ENCODE measurements at places on chromosomes 13 and 19. TPM values are rescaled to one million over a fixed set of nuclear protein-coding genes. Genes with fewer than 3 reads are reported as not detected.

GRCh38 chr19:54029930-54030490 is 33.7 kb downstream of the VSTM1 start:
- DNase-seq: peak; percentile 43

- peak; percentile 56 for DNase-seq
Observed at GRCh38 chr19:30679789-30680188, 307.6 kb downstream of the ZNF536 start.

DNA sequence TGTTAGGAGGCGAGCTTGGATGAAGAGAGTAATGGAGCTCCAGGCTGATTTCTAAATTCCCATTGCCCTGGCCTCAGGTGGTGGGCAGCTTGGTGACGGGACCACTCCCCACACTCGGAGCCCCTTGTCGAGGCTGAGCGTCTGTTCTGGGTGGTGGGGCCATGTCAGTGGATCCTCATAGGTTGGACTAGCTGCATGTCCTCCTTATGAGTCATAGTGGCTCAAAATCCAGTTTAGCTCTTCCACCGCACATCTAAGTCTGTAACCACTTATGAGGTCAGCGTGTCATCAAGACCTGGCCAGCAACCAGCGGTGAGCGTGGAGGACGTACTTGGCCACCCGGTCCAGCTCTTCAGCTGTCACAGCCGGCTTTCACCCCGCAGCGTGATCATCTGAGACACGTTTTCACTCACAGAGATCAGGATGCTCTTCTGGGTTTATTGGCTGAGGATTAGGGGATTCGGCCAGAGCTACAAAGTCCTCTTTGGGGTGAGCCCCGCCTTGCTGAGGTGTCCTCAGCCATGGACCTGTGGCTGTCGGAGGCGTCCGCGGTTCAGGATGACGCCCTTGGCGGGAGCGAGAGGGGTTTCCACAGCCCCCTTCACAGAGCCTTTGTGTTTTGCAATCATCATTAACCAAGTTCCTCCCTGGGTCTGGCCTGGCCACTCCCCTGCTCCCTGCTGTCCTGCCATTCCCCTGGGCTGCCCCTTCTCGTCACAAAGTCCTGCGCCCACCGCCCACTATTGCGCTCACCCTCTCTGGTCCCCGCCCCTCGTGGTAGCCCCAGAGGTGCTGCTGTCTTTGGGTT is 41.9 kb downstream of the ADPRHL1 start:
- peak; percentile 51 for DNase-seq

GRCh38 chr13:113746671-113747070 is 12.4 kb upstream of the TMEM255B start:
- no peak for DNase-seq

OR7A17 gene
- not detected for total RNA-seq

DNA sequence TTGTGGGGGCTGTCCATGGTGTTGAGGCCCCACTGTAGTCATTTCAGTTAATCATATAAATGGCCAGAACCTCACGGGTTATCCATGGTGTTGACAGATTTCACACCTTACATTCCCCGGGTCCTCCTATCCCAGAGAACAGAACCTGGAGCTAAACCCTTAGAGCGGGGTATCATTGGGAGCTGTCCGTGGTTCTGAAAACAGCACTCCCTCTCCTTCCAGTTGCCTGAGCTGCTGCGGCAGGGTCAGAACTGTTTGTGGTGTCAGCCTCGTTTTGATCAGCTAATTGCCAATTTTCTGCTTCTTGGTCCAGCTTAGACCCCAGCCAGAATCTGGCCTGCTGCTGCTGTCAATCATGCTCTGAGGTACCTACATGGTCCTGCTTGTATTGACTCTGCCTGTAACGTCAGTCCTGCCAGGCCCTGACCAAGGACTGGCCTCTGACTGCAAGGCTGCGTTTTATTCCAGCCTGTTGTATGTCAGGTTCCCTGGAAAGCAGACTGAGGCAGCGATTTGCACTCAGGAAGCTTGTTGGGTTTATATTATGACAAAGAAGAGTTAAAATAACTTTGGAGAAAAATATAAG is 55.8 kb upstream of the KCTD15 start:
- no peak for DNase-seq

DNA sequence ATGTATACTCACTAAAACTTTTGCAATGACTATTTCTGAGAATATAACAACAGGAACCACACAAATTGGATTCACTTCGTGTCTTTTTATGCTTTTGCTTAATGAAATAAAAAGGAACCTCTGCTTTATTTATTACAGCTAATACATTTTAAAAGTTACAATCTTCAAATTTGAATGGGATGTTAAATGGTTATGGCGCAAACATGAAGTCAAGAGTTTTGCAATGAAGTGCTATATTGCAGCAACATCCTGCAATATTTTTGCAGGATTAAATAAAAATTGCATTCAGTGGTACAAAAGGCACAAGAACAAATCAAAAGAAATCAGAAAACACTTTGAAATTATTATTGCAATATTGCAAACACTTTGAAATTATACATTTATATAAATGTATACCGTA is 1519.0 kb upstream of the MIR17HG start:
- DNase-seq: no peak

GRCh38 chr13:95256091-95256490 is 45.2 kb downstream of the ABCC4 start:
- DNase-seq: no peak

DNA sequence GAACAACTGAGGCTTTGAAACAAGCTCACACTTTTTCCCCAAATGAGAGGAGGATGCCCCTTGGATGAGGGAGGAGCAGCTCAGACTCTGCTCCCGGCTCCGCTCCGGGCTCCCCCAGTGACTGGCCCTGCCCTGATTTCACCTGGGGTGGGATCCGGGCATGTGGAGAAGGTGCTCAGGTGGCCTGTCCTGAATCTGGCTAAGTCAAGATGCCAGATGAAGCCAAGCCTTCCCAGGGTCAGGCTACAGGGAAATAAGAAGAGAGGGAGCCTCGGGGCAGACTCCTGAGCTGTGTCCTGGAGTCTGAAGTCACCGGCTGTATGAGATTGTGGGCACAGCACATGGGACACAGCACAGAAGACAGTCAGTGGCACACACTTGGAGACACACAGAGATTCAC is 10.3 kb downstream of the CEACAM5 start:
- peak; percentile 72 for DNase-seq

DNA sequence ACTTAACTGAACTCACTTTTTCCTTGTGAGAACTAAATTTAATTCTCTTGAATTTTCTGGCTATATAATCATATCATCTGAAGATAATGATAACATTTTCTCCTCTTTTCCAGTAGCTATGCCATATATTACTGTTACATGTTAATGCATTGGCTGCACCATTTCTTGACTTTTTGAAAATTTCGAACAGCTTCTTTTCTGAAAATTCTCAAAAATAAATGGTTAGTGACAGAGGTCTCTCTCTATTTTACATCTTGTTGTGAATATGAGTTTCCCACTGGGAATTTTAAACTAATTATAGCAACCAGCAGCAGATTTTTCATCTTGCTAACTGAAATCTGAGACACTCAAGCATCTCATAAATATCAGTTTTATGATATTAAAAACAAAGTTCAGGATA is 30.6 kb downstream of the MBNL2 start:
- DNase-seq: no peak

DNA sequence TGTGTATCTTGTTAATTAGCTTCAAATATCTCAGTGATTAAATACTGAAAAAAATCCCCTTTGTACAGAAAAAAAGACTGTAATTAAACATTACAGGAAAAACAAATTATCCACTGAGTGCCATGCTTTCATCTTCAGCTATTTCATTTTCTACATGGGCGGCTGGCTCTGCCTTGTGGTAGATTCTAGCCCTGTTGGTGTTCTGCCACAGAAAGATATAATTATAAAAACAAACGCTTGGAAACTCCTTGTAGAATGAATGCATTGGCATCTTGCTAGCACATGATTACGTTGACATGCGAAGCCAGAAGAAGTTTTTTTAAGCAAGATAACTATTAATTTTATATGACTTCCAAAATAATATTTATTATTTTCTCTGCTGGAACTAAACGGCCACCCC is 496.8 kb downstream of the MYO16 start:
- DNase-seq: no peak

- DNase-seq: no peak
Observed at GRCh38 chr13:103195762-103196161, 129.5 kb upstream of the SLC10A2 start.
